Mesendoderm (in vitro differentiated cells): ENCODE measurements at places on chromosomes 3 and 15.

DNA sequence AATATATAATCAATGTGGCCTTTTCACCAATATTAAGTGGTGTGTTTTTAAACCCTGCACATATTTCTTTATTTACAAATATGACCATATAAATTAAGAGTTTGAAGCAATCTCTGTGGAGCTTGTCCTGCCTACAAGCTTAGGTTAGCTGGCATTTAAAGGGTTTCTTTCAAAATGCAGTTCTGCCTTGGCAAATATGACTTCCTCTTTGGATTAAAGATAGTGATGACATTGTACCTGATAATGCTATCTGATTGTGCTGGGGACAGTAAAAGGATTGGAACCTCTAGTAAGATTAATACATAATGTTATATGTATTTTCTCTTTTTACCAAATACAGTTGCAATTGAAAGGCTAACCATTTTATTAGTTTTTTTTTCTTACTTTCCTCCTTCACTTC, 249.1 kb downstream of the OTOL1 start:
- DNase-seq: no peak

DNA sequence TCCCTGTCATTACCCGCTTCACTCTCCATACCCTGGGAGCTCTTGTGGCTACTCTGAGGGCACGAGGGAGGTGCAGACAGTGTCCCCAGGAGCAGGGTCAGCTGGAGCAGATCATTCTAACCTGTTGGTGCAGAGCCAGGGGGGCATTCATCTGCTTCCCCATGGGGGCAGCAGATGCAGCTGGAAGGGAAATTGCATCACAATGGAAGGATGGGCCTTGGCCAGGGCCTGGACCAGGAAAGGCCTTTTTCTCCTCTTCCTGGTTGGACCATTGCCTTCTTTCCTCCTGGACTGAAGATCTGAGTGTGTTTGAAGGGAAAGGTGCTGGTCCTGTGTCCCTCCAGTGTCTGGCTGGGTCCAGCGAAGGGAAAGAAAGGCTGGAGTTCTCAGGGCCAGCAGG, 55.7 kb downstream of the EPHB1 start:
- DNase-seq: no peak

DNA sequence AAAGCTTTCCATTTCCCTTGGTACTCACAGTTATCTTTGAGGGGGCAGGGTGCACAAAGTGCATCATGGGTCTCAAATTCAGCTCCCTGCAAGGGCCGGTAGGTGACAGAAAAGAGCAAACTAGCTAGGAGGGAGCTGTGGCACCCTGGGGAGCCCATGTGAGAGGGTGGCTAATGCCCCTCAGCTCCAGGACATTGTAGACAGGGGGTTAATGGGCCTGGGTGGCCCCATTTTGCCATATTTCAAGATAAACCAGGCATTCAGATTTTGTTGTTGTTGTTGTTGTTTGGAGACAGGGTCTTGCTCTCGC, 3.7 kb upstream of the SLC6A6 start:
- DNase-seq: no peak

GRCh38 chr15:67882487-67883233, 42.8 kb upstream of the RNU6-1 start:
- no peak for DNase-seq

DNA sequence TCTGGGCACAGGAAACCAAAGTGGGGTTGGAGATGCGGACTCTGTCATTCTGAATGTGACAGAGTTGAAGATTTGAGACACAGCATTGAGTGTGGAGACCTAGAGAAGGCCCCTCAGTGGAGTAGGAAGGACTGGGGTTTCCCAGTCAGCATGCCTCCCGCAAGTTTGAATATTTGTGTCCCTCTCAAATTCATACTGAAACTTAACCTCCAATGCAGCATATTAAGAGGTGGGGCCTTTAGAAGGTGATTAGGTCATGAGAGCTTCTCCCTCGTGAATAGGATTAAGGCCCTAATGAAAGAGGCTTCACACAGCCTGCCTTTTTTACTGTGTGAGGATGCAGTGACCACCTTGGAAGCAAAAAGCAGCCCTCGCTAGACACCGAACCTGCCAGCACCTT, 8.0 kb downstream of the HDDC3 start:
- no peak for DNase-seq

DNA sequence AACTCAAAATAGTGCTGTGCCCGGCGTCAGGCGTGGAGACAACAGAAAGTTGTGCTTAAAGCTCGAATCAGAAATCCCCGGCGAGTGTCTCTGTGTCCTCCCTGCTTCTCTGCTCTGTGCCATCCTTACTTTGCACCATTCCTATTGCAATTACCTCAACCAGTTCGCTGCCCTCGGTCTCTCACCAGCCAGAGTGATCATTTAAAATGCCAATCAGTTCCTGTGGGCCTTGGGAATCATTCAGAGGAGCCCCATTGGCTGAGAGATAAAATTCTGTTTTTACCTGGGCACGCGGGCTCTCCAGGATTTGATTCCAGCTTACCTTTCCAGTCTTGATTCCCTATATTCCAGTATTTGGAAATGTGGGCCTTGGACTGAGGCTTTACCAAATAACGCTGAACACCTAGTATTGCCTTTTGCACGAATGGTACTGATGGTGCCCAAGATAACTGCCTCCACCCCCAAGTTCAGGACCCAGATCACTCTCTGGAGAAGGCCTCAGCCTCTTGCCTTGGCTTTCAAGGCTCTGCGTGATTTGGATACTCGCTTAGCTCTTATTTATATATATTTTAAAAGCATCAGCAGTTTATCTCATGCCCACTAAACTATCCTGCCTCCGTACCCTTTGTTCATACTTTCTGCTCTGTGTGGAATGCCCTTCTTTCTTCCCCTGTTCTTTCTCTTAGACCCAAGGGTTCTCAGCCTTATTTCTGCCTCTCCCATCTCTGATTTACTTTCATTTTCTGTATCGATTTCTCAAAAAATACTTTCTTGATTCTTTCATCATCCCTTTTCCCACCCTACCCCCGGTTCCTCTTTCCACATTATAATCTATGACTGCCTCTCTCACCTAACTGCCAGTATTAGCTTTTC, 863 bp downstream of the PSMA4 start:
- DNase-seq: peak; percentile 47

DNA sequence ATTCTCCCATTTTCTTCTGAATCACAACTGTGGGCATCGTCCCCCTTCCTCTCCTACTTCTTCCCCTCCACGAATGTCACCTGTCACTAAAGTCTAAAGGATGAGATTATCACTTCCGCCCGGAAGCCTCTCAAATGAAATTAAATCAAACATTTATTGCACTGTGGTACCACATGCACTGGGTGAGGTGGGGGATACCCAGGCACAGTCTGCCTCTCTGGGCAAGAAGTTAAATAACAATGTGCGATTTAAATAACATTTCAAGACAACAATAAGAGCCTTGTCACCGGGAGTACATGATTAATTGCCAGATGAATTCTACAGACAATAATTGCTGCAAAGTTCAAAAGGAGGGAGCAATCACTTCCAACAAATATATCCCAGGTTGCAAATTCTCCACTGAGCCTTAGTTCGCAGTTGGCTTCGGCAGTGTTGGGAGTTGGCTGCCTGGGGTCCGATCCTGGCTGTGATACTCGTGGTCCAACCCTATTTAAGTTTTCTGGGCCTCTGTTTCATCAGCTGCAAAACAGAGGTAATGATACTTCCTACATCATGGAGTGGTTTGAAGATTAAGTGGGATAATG, 77.7 kb downstream of the FOXP1 start:
- no peak for DNase-seq

DNA sequence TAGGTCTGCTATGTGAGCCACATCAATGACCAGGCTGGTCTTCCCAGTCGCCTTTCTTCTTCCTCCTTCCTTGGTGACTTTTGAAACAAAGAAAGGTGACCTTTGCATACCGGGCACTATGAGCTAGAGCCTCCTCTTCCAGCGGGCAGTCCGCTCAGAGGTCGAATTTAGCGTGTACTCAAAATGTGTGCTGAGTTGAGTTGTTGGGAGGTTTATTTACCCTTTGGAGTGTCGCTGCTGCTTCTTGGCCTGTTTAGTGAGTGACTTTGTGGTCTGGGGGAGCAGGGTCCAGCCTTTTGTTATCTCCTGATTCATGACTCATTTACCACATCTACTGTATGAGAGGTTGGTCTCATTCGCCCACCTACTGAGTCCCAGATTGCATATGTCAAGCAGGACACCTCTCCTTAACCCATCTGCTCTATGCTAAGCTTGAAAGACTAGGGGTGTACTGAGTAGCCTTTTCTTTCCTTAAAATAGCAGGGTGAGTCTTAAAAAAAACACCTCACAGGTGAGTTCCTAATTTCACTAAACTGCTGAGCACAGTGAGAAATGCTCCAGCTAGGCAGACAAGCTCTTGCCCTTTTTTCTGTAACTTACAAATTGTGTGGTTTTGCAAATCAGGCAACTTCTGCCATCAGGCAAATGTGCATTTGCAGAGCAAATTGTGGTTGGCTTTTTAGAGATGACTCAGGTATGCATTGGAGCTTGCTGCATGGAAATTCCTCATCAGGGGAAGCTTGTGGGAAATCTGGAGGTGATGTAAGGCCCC, 3.2 kb upstream of the SIAH2 start:
- peak; percentile 76 for DNase-seq

GRCh38 chr3:123883701-123884202, 380 bp downstream of the MYLK start:
- DNase-seq: peak; percentile 65

DNA sequence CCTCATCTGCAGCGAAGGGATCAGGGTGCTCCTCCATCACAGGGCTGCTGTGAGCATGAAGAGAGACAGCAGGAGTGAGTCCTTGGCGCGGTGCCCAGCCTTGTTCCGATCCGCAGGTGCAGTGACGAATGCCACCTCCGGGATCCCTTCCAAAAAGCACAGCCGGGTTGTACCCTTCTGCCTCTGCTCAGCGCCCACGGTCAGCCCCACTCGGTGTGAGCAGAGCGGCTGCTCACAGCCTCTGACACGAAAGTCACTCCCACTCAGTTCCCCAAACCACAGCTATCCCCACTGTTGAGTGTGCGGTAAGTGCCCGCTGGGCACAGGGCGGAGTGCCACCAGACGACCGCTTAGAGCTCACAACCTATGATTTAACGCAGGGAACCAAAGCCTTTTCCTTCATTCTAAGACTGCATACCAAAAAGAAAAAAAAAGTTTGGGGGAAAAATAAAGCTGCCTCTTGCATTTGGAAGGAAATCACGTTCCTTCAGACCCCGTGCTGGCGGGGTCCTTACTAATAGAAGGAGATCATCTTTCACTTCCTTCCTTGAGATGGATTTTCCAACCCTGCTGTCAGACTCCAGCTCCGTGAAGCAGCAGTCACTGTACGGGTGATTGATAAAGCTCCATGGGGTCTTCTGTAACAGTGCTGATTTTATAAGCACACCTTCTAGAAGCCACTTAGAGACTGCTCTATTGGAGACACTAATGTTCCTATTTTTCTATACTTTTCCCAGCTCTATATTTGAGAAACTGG, 34.7 kb upstream of the TUBGCP5 start:
- no peak for DNase-seq

- no peak for DNase-seq
These were observed 147.4 kb downstream of the NSUN3 start for GRCh38 chr3:94210256-94210655.

- no peak for DNase-seq
These were observed 213.3 kb downstream of the SLC9A9 start for GRCh38 chr3:143634991-143635390.

- DNase-seq: no peak
These were observed 337.8 kb downstream of the MECOM start for GRCh38 chr3:169325521-169326220.

DNA sequence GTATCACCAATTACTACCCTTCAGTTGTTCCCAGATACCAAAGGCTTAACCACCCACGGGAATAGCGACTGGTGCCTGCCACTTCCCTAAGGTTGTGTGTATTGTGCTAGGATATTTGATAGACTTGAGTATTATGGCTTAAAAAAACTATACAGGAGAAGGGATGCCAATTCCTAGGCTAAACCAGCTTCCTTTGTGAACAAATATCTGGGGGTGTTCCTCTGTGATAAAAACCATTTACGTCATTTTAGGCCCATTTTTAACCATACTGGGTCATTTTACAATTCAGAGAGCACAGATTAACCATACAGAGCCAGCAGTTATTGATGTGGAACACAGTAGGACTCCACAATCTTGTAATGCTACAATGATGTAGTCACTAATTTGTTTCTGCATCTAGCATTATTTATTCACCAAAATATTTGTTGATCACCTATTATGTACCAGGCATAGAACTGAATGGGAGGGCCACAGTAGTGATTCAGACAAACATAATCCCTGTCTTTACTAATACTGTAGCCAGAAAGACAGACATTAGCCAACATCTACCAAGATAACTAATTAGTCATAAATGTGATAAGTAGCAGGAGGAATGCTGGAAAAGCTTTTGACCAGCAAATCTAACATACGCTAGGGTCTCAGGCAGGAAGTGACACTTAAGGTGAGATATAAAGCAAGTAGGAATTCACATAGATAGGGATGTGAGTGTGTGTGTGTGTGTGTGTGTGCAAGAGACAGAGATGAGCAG, 184.8 kb downstream of the MECOM start:
- peak; percentile 87 for DNase-seq

- DNase-seq: no peak
These were observed 53.3 kb downstream of the ST6GAL1 start for GRCh38 chr3:186983659-186984058.

GRCh38 chr15:44713006-44713966, 2.0 kb downstream of the B2M start:
- DNase-seq: peak; percentile 58

GRCh38 chr3:108838436-108838835, 15.8 kb downstream of the TRAT1 start:
- DNase-seq: no peak

- peak; percentile 32 for DNase-seq
These were observed 115.7 kb upstream of the TSPAN3 start for GRCh38 chr15:77186594-77187011.

- no peak for DNase-seq
These were observed 127.9 kb downstream of the MYRIP start for GRCh38 chr3:39937315-39937714.

GRCh38 chr15:73930371-73930770, 4.1 kb downstream of the LOXL1 start:
- no peak for DNase-seq

DNA sequence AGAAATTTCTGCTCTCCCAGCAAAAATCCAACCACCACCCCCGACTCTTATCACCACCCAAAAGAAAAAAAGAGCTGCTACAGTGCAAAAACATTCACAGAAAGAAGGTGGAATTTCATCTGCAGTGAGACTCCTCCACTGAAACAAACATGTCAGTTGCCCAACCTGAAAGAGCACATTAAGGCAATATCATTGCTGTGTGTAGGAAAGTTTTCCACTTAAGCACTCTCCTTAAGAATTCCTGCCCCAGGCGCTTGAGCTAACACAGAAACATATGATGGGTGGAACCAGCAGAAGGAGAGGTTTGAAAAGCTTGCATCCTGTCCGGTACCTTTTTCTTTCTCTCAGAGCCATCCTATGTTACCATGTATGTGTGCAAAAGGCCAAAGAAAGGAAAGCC, 200.8 kb upstream of the GADL1 start:
- no peak for DNase-seq

DNA sequence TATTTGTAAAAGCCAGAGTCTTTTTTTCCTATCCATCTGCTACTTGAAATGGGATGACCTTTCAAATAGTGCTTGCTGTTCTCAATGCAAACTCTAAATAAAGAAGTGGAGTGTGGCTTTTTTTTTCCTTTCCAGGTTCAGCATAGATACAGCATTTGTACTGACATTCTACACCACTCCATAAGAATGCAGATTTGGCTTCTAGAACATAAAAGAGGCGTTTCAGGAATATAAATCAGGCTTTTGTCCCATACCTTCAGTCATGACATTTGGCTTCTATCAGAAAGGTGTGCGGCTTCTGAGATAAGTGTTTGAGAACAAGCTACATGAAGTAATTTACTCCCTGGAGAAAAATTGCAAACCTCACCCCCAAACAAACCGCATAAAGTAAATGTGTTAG, 553.1 kb downstream of the FHIT start:
- DNase-seq: no peak
